ENCODE measurements at places on chromosomes 16 and 17. TPM values are rescaled to one million over a fixed set of nuclear protein-coding genes. Genes with fewer than 3 reads are reported as not detected.

Gene MT4
- not detected for total RNA-seq

Gene TEX14
- total RNA-seq = 0.23 TPM

Gene YBX2
- total RNA-seq = 1.4 TPM

Gene CTRL
- 11.9 TPM for total RNA-seq

Gene LPCAT2
- 12.5 TPM for total RNA-seq

Gene TRAPPC2L
- total RNA-seq = 60.1 TPM

Gene TM4SF5
- not detected for total RNA-seq

Gene AMZ2
- 79.7 TPM for total RNA-seq

Gene CAVIN1
- 3.5 TPM for total RNA-seq

Gene DDX5
- 870 TPM for total RNA-seq

Gene STAT5B
- 147 TPM for total RNA-seq

Gene PRSS8
- total RNA-seq = 0.18 TPM

Gene CRHR1
- total RNA-seq = not detected

Gene CPHXL2
- not detected for total RNA-seq

Gene KRTAP4-3
- total RNA-seq = not detected

Gene HAS3
- total RNA-seq = 0.86 TPM

Gene PNMT
- not detected for total RNA-seq

Gene ZNF469
- total RNA-seq = 0.52 TPM

Gene GRIN2A
- total RNA-seq = not detected

Gene ABCC11
- total RNA-seq = 0.05 TPM

Gene ERCC4
- 14.4 TPM for total RNA-seq

Gene TSNAXIP1
- 0.36 TPM for total RNA-seq

Gene MAZ
- 468 TPM for total RNA-seq

Gene ATP2A3
- total RNA-seq = 306 TPM

Gene MEIOC
- total RNA-seq = 0.61 TPM

Gene ITGAD
- total RNA-seq = 0.27 TPM

Gene KRT25
- total RNA-seq = not detected

Gene PRSS27
- 1.2 TPM for total RNA-seq

Gene CDRT4
- total RNA-seq = 7.2 TPM

Gene GNGT2
- 13.3 TPM for total RNA-seq

Gene LPO
- total RNA-seq = not detected

Gene MT1F
- 24.1 TPM for total RNA-seq

Gene MED13
- total RNA-seq = 60.7 TPM

Gene ABCC12
- not detected for total RNA-seq

Gene KRT31
- not detected for total RNA-seq

Gene TBC1D3G
- not detected for total RNA-seq

Gene CCR7
- 111 TPM for total RNA-seq

Gene FSCN2
- total RNA-seq = 0.93 TPM

Gene LITAFD
- not detected for total RNA-seq

Gene SLC5A10
- not detected for total RNA-seq

Gene GGA2
- 124 TPM for total RNA-seq

Gene TNFRSF13B
- total RNA-seq = not detected

Data from T-helper 2 cell treated with Interferon-gamma antibody and Interleukin-4, amounts not matched to agents 100 ng/mL and 5 ng/mL, for 36 hours (primary cell).